ENCODE measurements at places on chromosomes 16 and 17.

DNA sequence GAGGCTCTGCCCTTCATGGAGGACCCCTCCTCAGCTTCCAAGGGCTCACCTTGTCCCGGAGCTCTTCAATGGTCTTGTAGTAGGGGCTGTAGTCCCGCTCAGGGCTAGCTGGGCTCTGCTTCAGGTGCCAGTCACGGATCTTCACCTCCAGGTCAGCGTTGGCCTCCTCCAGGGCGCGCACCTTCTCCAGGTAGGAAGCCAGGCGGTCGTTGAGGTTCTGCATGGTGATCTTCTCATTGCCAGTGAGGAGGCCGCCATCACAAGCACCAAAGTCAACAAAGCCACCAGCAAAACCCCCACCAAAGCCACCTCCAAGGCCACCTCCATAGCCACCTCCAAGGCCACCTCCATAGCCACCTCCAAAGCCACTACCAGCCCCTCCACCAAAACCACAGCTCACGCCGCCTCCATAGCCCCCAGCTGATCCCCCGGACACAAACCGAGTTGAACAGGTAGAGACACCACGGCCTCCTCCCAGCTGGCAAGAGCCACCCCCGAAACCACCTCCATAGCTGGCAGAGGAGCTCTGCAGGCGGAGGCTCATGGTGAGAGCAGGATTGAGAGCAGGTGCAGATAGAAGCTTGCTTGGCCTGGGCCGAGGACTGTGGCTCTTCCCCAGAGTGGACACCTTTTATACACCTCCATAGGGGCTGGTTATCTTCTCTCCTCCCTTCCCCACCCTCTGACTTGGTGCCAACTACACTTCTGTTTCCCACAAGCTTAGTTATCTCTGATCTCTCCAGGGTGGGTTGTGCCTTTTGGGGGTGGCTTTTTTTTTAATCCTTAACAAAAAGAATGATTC is at the start of gene KRT13:
KRT13 (minus strand) TSS at position 606 of the 802 bp plus-strand sequence; CDS start at position 544, 62 bp downstream.
- DNase-seq: no peak

DNA sequence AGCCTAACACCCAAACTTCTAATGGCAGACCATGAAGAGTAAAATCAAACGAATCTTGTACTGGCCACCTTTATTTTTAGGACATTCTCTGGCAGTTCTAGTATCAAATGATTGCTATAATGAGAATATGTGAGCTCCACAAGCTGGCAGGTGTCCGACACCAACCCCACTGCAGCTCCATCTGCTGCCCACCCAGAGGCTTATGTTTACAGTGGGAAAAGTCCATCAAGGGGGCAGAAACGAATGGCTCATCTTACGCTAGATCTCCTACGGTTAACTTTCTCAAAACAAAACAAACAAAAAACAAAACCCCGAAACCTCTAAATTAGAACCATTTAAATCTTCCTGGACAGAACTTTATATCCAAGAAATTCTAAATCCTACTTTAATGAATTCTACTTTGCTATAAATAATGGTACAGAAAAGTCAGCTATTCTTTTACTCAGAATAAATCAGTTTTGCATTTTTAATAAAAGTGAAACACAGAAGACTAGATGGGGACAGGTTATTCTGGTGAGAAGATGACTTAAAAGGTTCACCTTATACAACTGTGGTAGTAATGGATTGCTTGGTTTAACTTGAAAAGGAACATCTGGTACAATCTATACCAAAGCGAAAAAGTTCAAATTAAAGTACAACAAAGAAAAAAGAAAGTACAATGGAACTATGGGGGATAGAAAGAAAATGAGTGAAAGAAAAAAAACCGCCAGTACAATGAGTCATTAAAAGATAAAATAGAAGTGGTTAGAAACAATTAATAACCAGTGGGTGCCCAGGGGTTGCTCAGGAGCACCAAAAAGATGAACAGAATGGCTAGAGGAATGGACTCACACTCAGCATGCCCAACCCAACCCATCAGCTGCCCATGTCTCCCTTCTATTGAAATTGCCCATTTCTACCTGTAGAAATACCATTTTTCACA is 40.2 kb downstream of the GRB2 start:
- no peak for DNase-seq

GRCh38 chr16:20867585-20867984 is 32.6 kb downstream of the DCUN1D3 start:
- DNase-seq: no peak

GRCh38 chr16:50901062-50901461 is 159.2 kb downstream of the CYLD start:
- DNase-seq: no peak

DNA sequence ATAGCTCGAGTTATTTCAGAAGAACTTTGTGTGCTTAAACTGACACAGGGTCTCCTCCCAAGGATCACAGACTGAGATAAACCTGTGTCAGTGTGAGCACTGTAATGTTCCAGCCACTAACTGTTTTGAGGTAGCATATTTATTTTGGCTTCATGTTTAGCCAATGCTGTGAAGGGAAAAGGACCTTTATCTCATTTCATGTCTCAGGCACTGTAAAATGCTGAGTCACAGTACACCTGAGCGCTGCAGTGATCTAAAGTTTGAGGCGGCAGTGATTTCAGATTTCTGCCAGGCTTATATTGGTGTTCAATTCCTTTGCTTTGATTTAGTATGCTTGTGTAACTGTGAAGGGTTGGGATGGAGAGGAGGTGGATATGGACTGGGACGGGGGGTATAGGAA is 3.1 kb upstream of the DNAJA2 start:
- no peak for DNase-seq

DNA sequence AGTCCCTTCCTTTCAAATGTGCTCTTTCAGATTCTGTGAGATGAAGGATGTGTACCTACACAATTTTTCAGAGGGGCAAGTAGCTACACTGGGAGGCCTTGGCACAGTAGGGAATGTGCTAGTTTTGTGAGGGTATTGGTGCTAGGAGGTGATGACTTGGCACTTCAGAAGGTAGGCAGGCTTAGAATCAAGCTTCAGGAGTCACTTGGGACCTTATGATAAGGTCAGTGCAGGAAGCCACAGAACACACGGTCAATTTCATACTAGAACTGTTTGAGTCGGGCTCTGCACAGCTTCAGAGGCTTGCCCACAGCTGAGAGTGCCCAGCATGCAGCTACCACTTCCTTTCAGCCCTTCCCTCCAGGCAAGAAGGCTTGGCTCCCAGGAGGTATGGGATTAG is 6.1 kb downstream of the CMTM1 start:
- DNase-seq: no peak

- DNase-seq: peak; percentile 77
Measured at GRCh38 chr17:55783684-55784245, 32.9 kb downstream of the PCTP start.

- DNase-seq: peak; percentile 82
Measured at GRCh38 chr16:88747588-88748301, 37.3 kb downstream of the PIEZO1 start.

- no peak for DNase-seq
Measured at GRCh38 chr16:50367777-50368409, 895 bp downstream of the BRD7 start.

GRCh38 chr16:85057212-85057889 is 29.8 kb downstream of the KIAA0513 start:
- peak; percentile 44 for DNase-seq

DNA sequence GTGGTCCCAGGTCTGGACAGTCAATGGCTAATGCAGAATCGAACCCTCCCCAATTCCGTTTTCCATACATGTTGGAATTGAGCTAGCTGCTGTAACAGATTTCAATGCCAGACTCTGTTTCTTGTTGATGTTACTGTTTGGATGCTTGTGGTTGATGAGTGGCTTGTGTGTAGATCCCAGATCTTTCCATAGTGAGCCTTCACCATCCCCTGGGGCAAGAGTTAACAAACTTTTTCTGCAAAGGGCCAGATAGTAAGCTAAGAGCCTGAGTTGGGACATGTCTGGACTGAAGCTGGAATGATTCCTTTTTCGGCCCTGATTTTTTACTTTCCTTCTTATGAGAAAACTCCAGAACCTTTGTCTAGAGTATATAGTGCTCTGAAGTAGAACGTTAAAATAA is 296.3 kb downstream of the CPPED1 start:
- no peak for DNase-seq

DNA sequence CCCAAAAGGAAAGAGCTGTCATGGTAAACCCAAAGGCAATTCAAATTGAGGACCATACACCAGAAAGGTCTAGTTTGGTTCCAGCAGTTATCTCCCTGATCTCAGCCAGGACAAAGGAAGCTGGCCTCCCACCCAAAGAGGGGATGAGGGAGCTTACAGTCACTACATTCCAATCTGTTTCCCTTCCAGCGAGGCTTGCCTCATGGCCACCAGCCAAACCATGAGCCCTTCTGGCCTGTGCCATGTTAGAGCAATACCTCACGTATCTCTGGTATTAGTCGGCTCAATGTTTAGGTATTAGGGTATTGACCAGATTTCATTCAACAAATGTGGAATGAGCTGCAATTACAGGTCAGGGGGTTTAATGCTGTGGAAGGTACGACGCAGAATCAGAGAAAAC is 8.4 kb downstream of the NDUFAB1 start:
- DNase-seq: no peak

- DNase-seq: no peak
Measured at GRCh38 chr16:80366023-80366422, 174.8 kb upstream of the DYNLRB2 start.

DNA sequence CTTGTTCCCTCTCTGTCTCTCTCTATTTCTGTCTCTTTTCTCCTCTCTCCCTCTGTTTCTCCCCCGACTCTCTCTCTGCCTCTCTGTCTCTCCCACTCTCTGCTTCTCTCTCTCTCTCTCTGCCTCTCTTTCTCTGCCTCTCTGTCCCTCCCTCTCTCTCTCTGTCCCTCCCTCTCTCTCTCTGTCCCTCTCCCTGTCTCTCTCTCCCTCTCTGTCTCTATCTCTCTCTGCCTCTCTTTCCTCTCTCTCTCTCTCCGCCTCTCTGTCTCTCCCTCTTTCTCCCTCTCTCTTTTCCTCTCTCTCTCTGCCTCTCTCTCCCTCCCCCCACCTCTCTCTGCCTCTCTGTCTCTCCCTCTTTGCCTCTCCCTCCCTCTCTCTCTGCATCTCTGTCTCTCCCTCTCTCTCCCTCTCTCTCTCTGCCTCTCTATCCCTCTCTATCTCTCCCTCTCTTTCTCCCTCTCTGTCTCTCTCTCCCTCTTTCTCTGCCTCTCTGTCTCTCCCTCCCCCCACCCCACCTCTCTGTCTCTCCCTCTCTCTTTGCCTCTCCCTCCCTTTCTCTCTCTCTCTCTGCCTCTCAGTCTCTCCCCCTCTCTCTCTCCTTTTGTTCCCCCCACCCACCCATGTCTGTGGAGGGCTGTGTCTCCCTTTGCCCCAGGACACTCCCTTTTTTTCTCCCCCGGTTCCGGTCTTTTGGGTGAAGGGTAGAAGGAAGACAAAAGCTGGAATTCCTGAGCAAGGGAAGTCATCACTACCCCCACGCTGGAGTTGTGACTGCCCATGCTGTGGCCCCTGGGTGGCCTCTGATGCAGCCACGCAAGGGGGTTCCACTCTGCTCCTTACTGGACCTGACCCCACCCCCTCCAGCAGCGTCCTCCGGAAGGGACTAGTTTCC is 27.1 kb upstream of the MGAT5B start:
- DNase-seq: no peak

GRCh38 chr16:10168258-10168657 is 14.0 kb downstream of the GRIN2A start:
- no peak for DNase-seq

DNA sequence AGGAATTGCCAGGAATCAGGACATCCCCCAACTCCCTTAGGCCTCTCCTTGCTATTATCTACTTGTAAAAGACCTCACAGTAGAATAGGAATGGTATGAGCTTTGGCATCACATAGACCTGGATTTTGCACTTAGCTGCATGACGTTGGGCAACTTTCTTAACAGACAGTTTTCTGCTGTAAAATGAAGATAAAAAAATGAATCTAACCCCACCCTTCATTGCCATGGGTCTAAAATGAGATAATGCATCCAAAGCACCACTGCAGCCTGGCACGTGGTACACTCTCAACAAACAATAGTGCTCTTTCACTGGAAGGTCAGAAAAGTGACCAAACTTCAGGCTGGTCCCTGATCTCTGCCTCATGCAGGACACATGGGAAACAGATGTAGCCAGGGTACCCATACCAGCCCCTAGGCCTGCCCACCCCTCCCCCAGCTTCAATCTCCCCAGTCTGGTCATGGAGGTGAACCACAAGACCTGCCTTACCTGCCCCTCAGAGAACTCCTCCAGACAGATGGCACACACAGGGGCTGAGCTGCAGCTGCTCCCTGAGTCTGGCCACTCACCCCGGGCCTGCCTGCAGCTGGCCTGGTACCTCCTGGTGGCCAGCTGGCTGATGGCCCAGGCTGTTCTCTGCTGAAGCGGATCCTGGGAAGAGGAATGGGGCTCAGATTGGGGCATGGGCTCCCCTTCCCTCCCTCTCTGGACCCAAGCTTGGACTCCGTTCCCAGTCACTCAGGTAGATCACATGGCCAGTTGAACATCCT is 8.5 kb upstream of the SUPT4H1 start:
- DNase-seq: no peak

DNA sequence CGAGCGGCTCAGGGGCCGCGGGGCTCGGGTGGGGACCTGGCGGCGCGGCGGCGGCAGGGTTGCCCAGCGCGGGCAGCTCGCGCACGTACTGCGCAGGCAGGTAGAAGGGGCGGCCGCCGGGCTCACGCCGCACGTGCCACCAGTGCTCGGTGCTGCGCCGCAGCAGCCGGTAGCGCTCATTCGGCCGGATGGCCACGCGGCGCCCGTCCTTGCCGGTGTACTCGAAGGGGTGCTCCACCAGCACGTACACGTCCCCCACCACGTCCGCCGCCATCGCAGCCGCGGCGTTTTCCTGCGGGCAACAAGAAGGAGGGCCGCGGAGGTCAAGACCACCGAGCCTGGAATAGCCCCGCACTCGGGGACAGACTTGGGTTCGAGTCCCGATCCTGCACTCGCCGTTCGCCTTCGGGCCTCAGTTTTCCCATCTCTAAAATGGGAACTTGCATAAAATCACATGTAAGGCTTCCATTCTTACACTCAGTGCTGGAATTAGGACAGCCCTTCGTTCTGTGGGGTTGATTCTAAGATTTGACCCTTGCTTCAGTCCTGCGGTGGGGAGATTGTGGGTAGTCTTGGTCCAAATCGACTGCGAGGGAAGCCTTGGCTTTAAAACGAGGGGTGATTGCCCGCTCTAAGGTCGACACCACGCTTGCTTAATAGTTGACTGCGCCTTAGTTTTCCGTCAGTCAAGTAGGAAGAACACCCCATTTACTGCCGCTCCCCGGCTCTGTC is 2.5 kb downstream of the ARHGAP27 start:
- peak; percentile 41 for DNase-seq

- no peak for DNase-seq
Measured at GRCh38 chr17:66187718-66188117, 4.2 kb downstream of the CEP112 start.

- no peak for DNase-seq
Measured at GRCh38 chr16:27335349-27336053, 21.7 kb downstream of the IL4R start.
